ENCODE measurements at places on chromosomes 4 and X.

GRCh38 chr4:158811216-158811540 is 42.4 kb downstream of the FNIP2 start:
- DNase-seq = no peak

DNA sequence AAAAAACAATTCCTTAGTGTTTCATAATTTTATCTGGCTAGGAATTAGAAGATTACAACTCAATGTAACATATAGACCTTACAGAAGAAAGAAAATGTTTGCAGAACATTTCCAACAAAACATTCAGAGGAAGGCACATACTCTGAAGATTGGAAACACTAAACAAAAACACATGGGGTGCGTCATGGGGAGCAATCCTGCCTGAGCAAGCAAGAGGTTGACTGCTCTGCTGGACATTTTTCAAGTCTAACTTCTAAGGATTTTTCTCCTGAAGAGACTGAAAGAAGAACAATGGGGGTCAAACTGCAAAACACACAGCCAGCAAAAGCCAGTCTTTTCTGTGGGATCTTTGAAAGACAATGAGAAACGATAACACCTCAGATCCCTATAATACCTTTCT is 182.8 kb downstream of the GUCY2F start:
- DNase-seq = no peak

DNA sequence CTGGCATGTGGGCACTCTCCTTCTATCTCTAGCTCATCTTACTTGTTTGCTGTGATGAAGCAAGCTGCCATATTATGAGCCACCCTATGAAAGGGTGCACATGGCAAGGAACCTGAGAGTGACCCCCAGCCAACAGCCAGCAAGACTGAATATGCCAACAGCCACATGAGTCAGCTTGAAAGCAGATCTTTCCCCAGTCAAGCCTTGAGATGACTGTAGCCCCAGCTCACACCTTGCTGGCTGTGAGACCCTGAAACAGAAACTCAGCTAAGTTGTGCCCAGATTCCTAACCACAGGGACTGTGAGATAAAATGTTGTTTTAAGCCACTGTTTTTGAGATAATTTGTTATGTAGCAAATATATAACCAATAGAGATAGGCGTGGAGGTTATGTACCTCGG is 36.2 kb downstream of the KDM5C start:
- no peak for DNase-seq

DNA sequence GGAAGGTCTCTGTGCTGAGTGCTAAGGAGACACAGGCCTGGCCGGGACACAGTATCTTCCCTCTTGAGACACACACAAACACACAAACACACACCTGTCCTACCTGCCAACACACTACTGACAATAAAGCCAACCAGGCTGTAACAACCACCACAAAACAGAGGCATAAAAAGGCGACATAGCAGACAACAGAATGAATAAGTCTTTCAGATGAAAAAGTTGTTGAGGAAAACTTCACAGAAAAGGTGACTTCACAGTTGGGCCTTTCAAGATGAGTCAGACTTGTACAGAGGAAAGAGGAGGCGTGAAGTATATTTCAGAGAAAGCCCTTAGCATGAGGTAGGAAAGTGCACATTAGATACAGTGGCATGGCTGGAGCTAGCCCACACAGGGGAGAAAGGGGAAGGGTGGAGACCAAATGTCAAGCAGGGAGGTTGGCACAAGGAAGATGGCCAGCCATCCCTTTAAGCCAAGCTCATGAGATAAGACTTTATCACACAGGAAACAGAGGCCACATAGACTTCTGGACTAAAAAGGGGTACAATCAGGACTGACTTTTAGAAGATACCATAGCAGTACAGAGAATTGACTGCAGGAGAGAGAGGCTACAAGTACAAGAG is 54.0 kb downstream of the SLC9A7 start:
- no peak for DNase-seq
